CD4-positive, alpha-beta T cell treated with Interleukin-17A for 1 hour (primary cell): ENCODE measurements at places on chromosomes 12 and 14.

- DNase-seq, result no peak
These were observed 5.9 kb upstream of the TMEM119 start for GRCh38 chr12:108603743-108604142.

DNA sequence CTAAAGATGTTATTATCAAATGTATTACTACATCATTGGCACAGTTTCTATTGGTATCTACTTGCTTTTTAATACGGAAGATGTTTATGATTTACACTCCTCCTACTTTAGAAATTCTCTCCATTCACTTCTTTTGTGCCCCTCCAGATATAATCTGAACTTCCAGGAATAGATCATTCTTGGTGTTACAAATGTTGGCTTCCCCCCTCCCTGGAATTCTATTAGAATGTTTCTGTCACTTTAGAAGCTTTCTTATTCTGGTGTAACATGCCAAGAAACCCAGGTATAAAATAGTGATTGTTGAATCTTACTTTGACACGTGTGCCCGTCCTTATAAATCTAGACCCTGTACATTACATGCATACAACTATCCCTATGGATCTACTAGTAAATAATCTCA is 1.2 kb upstream of the WDR20 start:
- DNase-seq, result no peak

DNA sequence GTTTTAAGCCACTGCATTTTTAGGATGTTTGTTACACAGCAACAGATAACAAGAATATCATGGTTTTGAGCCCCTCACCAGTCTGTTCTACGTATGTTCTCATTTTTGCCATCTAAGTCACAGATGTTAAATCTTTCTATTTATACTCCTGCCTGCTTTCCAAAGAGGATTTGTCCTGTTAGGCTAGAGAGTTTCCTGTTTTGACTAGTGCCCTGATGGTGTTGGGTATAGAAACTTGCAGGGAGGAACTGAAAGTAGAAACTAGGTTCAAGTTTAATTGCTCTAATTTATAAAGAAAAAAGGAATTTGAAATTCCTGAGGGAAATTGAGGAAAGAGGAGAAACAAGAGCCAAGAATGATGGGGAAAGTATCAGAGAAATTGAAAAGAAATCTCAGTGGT is 74.4 kb upstream of the COCH start:
- no peak for DNase-seq

GRCh38 chr14:95225251-95225887 is 68.0 kb upstream of the DICER1 start:
- no peak for DNase-seq

DNA sequence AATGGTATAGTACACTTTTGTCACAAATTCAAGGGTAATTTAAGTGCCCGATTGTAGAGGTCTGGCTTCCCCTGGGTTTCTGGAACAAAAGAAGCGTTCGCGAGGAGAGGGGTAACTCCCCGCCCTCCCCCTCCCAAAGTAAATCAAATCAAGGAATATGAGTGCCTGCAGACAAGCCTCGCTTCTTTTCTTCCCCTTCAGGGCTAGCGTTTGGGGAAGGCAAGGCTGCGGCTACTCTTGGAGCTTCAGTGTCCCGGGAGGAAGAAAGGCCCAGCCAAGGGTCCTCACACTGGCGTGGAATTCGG is 456 bp upstream of the TMPO start:
- DNase-seq, result no peak

DNA sequence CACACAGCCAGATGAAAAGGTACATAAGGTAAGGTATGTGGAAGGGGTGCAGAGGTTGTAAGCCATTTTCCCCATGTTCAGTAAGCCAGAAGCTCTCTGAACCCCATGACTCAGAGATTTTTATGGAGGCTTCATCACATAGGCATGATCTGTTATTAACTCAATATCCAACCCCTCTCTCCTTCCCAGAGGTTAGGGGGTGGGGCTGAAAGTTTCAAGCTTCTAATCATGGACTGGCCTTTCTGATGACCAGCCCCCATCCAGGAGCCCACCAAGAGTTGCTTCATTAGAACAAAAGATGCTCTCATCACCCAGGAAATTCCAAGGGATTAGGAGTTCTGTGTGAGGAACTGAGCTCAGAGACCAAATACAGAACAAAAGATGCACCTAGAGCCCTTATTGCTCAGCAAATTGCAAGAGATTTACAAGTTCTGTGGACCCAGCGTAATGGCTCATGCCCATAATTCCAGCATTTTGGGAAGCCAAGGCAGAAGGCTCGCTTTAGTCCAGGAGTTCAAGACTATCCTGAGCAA is 103.2 kb upstream of the DAAM1 start:
- DNase-seq, result no peak

DNA sequence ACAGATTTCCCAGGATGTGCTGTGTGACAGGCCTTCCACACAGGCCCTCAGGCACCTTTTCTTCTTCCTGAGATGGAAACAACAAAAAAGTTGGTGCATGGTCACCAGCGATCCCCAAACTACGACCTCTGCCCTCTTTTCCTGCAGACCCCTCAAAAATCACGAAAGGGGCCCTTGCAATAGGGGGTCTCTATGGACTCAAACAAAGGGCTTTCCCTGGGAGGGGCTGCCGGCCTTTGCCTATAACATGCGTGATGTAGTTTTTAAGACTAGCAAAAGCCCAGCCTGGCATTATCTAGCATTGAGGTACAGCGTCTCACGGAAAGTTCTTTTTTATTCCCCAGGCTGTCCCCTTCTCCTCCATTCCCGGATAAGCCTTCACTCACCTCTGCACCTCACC is 71.2 kb downstream of the DIO3 start:
- DNase-seq, result no peak

DNA sequence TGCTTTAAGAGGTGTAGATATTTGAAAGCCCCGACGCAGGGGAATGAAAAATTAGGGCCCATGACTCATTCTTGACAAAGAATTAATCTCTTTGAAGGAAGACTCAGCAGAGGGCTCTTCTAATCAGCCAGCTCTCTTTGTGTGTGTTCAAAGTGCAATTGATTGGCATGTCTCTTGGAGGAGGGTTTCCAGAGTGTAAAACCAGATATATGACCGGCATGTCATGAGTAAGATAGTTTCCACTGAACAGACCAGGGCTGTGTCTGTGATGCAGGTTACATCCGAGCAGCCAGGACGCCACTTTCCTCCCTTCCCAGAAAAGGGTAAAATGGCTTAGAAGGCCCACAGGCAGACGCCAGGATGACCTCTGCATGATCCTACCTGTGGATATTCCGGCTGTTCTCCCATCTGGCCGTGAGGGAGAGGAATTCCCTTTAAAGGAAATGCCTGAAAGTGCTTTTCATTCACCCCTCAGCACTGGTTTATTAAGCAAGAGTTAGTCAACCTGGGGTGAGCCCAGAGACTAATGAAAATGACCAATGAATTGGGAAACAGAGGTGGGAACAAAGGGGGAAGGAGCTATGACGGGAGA is 7.2 kb upstream of the KRT75 start:
- DNase-seq, result no peak

DNA sequence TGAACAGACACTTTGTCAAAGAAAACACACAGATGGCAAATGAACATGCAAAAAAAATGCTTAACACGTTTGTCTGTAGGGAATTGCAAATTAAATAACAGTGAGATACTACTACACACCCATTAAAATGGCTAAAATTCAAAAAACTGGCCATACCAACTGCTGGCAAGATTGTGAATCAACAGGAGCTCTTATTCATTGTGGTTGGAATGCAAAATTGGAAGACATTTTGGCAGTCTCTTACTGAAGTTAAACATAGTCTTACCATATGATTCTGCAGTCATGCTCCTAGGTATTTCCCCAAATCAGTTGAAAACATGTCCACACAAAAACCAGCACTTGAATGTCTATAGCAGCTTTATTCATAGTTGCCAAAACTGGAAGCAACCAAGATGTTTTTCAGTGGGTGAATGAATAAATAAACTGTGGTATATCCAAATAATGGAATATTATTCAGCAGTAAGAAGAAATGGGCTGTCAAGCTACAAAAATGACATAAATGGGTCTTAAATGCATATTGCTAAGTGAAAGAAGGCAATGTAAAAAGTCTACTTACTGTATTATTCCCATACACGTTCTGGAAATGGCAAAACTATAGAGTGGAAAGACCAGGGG is 91.4 kb downstream of the PLEKHA5 start:
- DNase-seq, result no peak

- DNase-seq, result no peak
These were observed 58.2 kb downstream of the FBXW8 start for GRCh38 chr12:116968986-116969385.

GRCh38 chr12:12736759-12737676 is 19.9 kb downstream of the CDKN1B start:
- peak; percentile 79 for DNase-seq

GRCh38 chr14:77657280-77657679 is 40.8 kb upstream of the SPTLC2 start:
- DNase-seq, result no peak

GRCh38 chr14:95260537-95261361 is 59.0 kb downstream of the CLMN start:
- no peak for DNase-seq

GRCh38 chr12:16474801-16475200 is 127.4 kb downstream of the MGST1 start:
- no peak for DNase-seq

- DNase-seq, result no peak
These were observed 27.1 kb downstream of the DCP1B start for GRCh38 chr12:1977109-1977508.

DNA sequence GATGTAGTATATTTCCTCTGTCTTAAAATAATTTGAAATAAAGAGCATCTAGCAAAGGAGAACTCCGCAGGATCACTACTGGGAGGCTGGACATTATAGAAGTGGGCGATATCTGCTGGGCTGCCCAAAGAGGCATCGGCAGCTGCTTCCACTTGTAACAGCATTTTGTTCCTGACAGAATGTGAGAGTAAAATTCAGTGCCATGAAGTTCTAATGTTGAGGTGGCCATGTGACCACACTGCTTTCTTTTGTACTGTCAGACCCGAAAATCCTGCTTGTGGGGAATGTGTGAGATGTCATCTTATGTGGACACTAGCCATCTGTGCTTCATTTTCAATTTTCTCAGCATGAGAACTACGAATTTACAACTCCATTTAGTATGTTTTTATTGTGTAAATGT is 151.9 kb downstream of the ACSS3 start:
- no peak for DNase-seq

DNA sequence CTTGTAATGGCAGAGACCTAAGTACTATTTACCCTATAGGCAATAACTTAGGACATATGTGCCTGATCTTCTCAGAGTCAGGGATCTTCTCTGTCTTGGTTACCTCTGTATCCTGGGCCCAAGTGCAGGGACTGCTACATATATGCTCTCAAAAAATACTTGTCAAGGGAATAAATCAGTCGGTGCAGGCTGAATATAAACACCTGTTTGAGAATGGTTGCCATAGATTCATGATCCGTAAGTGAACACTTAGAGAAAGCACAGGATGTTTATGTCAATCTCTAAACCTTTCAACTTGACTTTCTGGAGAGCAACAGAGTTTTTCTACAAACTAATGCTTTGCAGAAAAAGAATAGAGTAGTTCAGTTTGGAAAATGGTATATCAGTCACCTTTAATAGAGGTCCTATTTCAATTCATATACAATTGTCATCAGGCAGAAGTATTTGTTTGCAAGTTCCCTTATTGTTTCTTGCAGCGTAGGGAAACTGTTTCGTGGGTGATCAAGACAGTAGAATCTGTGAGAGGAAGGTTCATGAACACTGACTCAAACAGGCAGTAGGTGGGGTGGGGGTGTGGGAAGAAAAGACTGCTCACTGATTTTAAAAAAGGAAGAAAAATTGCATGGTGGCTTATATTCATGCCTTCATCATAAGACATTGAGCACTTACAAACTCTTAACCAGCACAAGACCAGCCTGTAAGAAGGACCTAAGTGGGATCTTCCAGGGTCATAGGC is 6.0 kb upstream of the UBE2N start:
- peak; percentile 36 for DNase-seq

- peak; percentile 66 for DNase-seq
These were observed 699 bp downstream of the KTN1 start for GRCh38 chr14:55580470-55581341.

DNA sequence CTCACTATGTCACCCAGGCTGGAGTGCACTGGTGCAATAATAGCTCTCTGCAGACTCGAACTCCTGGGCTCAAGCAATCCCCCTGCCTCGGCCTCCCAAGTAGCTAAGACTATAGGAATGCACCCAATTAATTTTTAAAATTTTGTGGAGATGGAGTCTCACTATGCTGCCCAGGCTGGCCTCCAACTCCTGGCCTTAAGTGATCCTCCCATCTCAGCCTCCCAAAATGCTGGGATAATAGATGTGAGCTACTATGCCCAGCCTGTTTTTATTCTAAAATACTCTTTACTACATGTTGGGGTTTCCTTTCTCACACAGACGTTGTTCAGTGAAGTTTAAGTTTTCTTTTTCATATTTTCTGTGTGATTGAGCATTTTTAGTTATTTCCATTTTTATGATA is 60.9 kb upstream of the DUSP6 start:
- no peak for DNase-seq

DNA sequence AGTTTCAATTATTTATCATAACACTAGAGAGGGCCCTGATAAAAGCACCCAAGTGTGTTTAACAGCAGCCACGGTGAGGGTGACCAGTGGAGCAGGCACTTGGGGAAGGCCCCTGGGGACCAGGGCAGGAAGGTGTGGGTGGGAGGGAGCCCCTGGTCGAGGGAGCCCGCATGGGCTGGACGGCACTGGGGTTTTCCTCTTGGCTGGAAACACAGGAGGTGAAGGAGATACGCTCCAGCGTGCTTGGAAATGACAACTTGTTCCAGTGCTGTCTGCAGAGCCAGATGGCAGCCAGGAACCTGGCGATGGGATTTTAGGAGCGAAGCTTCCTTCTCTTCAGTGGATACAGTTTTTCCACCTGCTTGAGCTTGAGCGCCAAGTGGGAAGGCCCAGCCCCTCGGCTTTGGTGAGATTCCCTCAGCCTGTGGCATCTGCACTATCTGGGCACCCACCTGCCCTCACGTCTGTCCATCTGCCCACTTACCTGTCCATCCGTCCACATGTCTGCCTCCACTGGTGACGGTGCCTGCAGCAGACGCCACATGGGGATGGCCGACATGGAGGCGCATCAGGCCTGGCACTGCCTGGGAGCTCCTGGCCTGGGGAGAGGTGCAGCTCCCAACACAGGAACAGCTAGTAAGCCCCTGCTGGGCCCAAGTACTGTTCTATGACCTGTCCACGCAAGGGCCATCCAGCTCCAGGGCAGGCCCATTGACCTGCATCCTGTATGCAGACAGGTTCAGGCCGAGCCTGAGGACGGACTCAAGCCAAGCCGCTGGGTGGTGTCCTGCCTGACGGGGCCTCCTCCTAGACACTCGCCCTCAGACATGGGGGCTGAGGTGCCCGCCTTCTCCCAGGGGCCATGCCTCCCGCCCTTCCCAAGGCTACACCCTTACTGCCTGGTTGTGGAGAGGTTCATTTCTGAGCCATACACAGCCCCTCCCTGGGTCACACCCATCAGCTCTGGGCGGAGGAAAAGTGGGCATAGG is 192.2 kb upstream of the C14orf180 start:
- no peak for DNase-seq

- no peak for DNase-seq
These were observed 5.1 kb upstream of the SIX1 start for GRCh38 chr14:60654334-60654821.

DNA sequence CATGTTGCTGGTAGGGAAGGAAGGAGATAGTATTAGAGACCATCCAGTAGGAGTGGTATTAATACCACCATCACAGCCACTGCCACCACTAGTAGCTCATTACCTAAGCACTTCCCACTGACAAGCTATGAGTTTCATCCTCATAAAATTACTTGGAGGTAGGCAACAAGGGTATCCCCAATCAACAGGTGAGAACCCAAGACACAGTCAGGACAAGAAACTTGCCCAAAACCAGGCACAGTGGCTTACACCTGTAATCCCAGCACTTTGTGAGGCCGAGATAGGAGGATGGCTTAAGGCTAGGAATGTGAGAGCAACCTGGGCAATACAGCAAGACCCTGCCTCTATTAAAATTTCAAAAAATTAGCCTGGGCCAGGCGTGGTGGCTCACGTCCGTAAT is 5.5 kb downstream of the ADCY6 start:
- DNase-seq, result no peak
